ENCODE measurements at places on chromosomes 12 and 14.

DNA sequence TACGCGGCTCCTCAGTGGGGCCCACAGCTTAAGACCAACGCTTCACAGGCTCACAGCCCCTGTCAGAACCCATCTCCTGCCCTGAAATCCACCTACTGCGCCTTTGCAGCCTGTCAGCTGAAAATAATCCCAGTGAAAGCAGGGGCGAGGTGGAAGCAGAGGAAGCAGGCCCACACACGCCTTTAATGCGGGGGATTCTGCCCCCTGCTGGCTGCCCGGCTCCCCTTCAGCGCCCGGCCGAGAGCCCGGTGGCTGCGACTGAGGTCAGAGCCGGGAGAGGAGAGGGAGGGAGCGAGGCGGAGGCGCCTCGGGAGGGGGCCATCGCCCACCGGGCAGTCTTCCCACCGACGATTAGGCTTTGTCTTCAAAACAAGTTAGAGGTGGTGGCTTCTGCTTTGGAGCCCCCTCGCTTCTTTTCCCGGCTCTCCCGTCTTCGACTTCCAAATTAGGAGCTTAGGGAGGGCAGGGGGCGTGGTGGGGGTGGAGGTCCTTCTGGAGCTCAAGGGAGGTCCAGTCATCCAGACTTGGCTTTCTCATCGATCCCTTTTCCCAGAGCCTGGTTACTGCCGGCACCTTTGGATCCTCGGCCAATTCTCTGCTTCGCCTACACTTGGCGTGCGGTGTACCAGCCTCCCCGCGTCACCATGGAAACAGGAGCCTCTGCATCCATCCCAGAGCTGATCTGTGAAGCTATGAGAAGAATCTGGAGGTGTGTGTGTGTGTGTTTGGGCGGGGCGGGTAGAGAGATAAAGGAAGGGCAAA is 25.2 kb upstream of the RND1 start:
- peak; percentile 48 for DNase-seq

- no peak for DNase-seq
Measured at GRCh38 chr12:130571734-130572133, 144.4 kb downstream of the RIMBP2 start.

DNA sequence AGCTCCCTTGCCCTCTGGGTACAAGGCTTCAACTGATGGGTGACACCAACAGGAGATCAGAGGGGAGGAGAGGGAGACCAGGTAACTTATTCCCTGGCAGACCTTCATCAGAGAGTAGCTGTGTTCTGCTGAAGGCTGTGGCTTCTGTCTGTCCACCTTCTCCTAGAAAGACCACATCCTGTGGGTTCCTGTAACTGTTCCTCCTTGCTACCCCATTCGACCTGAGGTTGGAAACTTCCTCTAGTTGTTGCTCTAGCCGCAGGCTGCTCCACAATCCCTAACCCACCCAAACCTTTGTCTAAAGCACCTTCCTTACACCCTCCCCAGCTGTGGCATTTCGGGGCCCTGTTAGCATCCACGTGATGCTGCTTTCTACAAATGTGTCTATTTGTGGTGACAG is 454.2 kb downstream of the DPF3 start:
- DNase-seq, result no peak

- no peak for DNase-seq
Measured at GRCh38 chr12:53324113-53324778, 2.8 kb upstream of the AAAS start.

DNA sequence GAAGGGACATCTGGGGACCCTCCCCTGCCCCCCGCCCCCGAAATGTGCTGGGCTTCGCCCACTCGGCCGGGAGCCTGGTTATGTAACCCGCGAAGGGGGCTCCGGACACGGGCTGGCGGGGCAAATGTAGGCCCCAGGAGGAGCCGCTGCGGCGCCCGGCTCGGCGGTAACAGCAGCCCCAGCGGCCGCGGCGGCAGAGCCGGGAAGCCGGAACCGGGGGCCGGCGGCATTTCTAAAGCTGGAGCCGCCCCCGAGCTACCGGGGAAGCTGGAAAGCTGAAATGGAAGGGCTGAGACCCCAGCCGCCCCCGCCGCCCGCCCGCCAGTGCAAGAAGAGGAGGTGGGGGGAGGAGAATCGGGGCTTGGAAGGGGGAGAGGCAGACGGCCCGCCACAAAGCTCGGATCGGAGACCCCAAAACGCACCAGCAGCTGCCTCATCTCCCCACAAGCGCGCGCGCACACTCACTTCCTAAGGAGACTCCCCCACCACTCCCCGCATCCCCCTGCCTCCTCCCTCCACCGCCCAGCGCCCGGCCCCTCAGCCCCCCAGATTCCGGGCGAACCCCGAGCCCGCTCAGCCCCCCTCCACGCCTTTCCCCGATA is 1.5 kb downstream of the KDM2B start:
- DNase-seq, result peak; percentile 50

GRCh38 chr12:7219599-7220243 is 30.2 kb downstream of the PEX5 start:
- DNase-seq, result peak; percentile 84

DNA sequence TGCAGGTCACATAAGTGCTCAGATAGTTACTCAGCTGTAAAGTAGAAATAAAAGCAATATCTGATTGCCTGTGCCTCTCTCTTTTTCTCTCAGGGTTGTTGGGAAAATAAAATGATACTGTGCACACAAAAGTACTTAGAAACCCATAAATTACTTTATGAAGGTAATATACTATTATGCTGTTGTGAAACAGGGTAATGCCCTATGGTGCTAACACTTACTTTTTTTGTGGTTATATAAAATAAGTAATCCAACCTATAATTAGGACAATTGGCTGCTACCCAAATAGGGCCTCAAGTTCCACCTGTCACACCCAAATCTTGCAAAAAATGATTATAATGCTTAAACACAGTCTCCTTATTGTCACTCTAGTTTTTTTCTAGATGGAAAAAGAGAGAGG is 50.6 kb downstream of the DAAM1 start:
- no peak for DNase-seq

- no peak for DNase-seq
Measured at GRCh38 chr12:113297214-113297587, 37.7 kb downstream of the SLC8B1 start.
